ENCODE measurements at places on chromosomes 6 and 20.

DNA sequence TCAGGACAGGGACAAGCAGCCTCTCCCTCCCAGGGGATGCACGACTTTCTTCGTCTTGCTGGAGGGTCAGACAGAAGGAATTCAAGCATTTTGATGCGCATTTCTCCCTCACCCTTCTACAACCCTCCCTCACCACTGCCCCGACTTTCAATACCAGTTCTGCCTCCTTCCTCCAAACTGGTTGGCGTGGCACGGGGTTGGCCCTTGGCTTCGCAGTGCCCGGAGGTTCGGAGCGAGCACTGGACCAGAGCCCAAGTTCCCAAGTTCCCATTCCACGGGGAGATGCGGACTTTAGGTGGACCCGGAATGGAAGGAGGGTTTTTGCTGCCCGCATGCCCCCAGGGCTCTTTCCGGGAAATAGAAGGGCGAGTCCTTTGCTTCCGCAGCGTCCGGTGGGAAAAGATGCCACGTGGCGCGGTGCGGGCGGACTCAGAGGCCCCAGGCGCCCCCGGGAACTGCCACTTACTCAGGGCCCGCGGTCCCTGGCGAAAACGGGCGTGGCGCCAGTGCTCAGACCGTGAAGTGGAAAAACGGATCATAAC lies 8.0 kb upstream of the LAMP5 start:
- no peak for DNase-seq

DNA sequence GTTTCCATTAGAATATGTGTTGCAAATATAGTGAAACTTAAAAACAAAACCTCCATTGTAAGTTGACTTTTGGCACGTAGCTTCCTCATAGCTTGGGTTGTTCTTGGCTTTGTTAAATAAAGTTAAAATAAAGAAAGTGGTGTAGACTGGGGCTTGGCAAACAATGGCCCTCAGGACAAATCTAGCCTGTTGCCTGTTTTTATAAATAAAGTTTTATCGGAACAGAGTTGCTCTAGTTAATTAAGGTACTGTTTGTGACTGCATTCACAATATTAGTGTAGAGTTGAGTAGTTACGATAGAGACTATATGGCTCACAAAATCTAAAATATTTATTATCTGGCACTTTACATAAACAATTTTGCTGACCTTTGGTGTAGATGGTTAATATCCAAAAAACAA lies 168.8 kb downstream of the CDKAL1 start:
- no peak for DNase-seq

GRCh38 chr6:168666170-168666569 lies 225.2 kb downstream of the SMOC2 start:
- DNase-seq: no peak

GRCh38 chr20:19649041-19649440 lies 109.0 kb upstream of the RIN2 start:
- DNase-seq: no peak

GRCh38 chr6:109373762-109374161 lies 8.5 kb downstream of the CD164 start:
- no peak for DNase-seq

- DNase-seq: no peak
Measured at GRCh38 chr20:64056889-64057627, 5.9 kb upstream of the TCEA2 start.

- no peak for DNase-seq
Measured at GRCh38 chr20:37329481-37330165, 16.3 kb upstream of the SRC start.

DNA sequence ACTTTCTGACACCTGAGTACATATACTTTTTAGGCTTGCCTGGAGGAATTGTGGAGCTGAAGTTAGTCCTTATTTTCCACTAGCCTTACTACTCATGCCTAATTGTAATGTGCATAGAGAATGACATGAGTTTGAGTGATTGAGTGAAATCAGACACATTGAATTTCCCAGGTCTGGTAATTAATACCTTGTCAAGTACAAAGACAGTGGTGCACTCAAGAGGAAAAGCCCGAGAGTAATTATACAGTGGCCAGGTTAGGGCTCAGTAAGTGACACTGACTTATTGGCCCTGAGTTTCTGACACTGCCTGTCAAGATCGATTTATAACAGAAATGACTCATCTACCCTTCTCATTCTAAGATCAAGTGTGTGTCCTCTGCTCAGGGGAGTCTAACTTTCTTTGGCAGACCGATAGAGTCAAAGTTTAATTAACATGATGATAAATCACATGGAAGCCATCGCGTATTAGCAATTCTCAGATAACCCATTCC lies 288.3 kb downstream of the TPBG start:
- DNase-seq: no peak

DNA sequence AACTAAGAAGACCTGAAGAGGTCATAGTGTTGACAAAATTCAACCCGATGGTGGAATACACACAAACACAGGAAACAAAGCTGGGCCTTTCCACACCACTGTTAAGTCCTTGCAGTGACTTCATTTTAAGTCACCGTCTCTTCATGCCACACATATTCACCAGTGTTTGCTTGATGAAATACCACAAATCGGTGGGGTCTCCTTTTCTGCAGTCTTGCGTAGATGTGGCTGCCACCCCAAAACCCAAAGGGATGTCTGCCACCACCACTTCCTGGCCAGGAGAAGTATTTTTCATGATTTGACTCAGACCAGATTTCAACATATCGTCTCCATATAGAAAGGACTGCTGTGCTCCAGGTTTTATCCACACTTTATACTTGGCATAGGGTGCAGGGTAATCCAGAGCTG lies 11.0 kb upstream of the COL10A1 start:
- no peak for DNase-seq

DNA sequence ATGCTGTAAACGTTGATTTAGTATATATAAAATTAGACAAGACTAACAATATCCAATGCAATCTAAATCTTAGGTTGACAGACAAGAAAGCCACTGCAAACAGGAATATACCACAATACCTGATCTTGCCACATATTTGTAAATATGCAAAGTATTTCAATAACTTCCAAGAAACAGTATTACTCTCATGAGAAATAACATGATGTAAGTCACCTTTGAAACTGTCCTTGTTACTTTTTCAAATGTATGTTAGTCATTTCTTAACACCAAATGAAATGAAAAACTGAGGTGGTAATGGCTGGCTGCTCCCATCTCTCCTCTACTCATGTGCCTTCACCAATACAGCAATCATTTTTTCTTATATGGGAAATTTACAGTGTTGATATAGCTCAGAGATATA lies 118.7 kb downstream of the ATG5 start:
- no peak for DNase-seq

DNA sequence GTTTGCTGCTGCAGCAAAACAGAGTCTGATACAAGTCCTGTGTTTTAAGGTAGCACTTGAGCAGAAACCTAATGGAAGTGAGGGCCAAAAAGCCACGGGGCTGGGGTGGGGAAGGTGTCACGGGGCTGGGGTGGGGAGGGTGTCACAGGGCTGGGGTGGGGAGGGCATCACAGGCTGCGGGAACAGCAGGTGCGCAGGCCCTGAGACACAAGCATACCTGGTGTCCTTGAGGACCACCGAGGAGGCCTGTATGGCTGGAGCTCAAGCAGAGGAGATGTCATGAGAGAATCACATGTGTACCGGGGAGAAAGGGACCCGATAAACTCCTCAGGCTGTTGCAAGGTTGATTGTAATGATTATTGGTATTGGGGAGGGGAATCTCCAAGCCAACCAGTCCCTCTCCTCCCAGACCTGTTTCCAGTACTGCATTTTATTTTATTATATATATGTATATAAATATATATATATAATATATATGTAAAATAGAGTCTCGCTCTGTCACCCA lies 13.6 kb upstream of the SPO11 start:
- DNase-seq: no peak

DNA sequence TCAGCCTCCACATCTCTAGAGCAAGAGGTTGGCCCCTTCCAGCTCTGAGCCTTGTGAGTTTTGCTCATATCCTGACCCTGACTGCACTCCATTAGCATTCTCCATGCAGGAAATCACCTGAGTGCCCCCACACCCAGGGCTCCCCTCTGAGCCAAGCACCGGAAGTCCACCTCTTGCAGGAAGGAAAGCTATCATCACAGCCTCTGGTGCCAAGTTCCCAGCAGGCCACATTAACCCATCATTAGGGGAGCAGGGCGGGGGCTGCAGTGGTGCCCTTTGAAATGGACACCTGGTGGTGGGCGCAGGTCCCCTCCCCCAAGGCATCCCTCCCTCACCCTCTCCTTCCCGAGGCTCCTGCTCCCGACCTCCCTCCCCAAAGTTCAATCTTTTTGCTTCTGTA lies 16.1 kb downstream of the GRM4 start:
- no peak for DNase-seq

DNA sequence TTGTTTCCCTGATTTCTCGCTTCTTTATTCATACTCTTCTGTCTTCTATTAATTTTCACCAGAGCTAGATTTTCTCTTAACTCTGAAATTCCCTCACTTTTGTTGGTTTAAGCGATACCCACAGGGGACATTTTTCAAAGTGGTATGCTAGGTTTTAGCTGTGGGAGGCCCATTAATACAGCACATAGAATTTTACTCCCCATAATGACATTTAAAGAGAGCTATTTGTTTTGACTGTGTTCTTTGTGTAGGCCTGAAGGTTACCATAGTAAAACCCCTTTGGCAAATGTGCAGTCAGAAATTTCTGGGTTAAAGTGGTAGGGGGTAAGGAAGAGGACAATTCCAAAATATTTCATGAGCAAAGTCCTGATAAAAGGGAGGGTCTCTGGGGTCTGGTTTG lies 721.1 kb upstream of the CITED2 start:
- no peak for DNase-seq

GRCh38 chr20:20480126-20480525 lies 112.2 kb downstream of the INSM1 start:
- no peak for DNase-seq

DNA sequence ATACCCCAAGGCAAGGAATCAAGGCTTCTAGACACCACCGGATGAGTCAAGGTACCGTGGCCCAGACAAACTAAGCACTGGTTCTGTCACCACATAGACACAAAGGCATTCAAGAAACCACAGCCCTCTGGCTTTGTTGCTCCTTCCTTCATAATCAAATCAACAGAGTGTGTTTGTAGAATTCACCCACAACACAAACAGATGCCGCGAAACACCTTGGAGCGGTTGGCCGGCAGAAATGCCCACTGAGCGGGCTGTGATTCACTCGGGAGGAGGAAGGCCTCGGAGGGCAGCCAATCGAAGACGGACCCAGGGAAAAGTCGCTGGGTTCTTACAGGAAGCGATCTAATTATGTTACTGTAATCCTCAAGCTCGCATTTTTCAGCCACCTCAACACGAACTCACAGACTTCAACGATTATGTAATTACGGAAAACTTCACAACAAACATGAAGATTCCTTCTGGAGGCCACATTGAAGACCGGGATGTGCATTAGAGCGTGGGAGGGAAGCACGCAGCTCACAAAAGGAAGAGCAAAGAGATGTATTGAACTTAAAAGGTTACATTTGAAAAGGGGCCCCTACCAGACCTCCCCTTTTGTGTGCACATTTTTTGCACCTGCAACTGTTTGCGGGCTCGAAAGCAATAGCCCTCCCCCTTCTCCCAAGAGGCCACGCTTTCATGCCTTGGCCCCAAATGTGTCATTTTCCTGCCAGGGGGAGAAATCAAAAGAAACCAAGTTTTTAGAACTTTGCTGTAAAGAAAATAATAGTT lies 184.7 kb upstream of the PREP start:
- no peak for DNase-seq

GRCh38 chr6:46281110-46281509 lies 110.3 kb upstream of the ENPP5 start:
- DNase-seq: no peak

DNA sequence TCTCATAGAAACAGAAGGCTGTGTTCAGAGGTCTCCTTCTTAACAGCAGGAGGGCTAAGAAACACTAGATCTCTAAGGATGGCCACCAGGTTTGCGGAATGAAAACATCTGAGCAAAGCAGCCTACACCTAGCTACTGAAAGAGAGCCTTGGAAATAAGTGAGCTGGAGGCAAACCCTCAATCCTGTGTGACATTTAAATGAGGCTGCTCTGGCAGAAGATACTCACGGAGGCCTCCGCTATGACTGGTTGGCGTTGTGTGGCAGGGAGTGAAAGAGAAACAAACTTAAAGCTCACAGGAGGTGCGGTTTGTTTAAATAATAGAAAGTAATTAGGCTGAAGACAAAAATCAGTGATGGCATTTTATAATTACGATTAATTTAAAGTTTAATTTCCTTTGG lies 162.0 kb upstream of the RNF217 start:
- DNase-seq: no peak

GRCh38 chr20:36924167-36925045 lies 27.1 kb downstream of the SAMHD1 start:
- DNase-seq: no peak

GRCh38 chr6:113734982-113735381 lies 122.2 kb upstream of the MARCKS start:
- no peak for DNase-seq

- no peak for DNase-seq
Measured at GRCh38 chr6:25034431-25034921, 98.7 kb upstream of the RIPOR2 start.

- no peak for DNase-seq
Measured at GRCh38 chr6:140957386-140957785, 1175.3 kb upstream of the GJE1 start.

- DNase-seq: peak; percentile 68
Measured at GRCh38 chr6:33577106-33577535, 3.0 kb downstream of the BAK1 start.

GRCh38 chr20:63836458-63837344 lies 5.6 kb upstream of the ZBTB46 start:
- DNase-seq: no peak

GRCh38 chr6:36596356-36596755 lies 2.2 kb downstream of the SRSF3 start:
- DNase-seq: no peak

DNA sequence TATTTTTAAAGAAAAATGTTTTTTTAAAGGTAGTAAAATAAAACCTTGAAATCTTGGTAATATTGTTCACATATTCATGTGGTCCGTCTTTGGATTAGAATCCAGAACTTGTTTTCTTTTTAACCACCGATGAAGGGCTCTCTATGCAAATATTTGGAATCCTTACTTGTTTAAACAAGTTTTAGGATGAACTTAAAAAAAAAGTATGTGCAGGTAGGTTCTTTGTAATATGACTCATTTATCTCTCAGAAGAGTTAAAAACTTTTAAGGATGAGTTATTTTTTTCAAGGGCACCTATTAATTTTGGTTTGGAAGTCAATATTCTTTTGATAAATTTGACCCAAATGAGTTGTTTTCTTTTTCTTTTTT lies 8.9 kb downstream of the DSP start:
- DNase-seq: no peak

DNA sequence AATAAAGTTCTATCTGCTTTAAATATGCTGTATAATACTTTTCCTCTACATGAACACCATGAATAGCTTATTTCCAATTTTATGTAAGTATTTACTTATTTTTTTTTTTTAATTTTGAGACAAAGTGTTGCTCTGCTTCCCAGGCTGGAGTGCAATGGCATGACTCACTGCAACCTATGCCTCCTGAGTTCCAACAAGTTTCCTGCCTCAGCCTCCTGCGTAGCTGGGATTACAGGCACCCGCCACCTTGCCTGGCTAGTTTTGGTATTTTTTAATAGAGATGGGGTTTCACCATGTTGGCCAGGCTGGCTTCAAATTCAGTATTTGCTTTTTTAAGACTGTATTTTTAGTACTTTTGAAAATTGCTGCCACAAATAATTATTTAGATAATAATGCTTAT lies 1365.9 kb downstream of the GRIK2 start:
- no peak for DNase-seq

GRCh38 chr20:44509762-44510161 lies 12.1 kb downstream of the SERINC3 start:
- no peak for DNase-seq
